ENCODE measurements at places on chromosomes 13 and 19.

- no peak overlapping the region for H3K4me3 ChIP-seq
- H3K27ac ChIP-seq: no peak overlapping the region
- H3K4me1 ChIP-seq: no peaks in the 10 kb centered on the region
These were observed 15.4 kb downstream of the NLRP12 start for GRCh38 chr19:53808710-53809125.

DNA sequence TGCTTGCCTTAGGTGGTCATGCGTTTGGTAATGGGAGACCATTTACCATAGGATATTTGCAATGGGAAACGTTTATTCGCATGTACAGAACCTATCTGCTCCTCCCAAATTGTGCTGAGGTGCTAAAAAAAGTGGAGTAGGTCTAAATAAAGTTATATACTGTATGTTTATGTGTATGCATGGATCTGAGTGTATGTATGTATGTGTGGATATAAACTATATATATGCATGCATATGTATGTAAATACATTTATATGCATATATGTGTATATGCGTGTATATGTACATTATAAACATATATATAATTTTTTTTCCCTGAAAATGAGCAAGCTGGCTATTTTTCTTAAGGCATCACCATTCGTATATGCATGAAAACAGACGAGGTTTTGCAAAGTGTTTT lies 95.9 kb downstream of the HS6ST3 start:
- no peaks in the 10 kb centered on the region for H3K36me3 ChIP-seq
- no peaks in the 10 kb centered on the region for H3K4me1 ChIP-seq
- H3K27ac ChIP-seq: no peak overlapping the region
- no peaks in the 10 kb centered on the region for H3K27me3 ChIP-seq

GRCh38 chr13:95703576-95703975 lies 26.6 kb downstream of the DNAJC3 start:
- no peak for DNase-seq
- peaks cover 6% of the 10 kb centered on the region for H3K36me3 ChIP-seq
- no peaks in the 10 kb centered on the region for H3K27me3 ChIP-seq
- peaks cover 21% of the 10 kb centered on the region for H3K4me1 ChIP-seq
- no peak overlapping the region for H3K4me3 ChIP-seq
- no peak overlapping the region for H3K27ac ChIP-seq

DNA sequence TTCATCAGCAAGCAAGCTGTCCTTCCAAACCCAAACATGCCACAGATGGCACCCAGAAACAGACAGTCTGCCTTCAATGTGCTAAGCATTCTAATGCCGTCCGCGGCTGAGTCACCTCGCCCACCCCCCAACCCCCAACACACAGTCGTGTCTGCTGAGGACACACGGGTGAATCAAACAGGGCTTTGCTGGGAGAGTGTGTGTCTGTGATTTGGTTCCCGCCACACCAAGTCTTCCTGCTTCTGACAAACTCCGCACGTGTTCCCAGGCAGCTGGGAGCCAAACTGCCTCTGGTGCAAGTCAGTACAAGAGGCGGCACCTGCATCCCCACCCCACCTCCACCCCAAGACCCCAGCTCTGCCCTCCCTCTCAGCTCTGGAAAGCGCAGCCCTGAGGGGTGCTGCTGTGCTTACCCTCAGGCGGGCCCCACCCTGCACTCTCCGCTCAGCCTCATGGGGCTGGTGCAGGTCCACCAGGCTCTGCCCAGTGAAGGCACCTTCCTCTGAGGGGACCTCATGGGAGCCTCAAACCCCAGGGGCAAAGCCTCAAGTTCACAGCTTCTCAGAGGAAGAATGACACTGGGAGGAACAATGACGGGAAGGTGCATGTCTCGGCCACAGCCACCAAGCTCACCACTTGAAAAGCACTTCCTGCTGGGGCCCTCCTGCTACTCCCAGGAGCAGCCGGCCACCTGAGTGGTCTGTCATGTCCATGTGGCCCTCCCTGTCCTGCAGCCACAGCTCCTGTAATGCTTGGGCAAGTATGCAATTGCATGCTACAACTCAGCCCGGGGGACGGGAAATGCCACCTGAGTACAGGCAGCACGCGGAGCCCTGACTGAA lies 15.0 kb upstream of the SLC35E1 start:
- no peaks in the 10 kb centered on the region for H3K27me3 ChIP-seq
- DNase-seq: peak; percentile 42

DNA sequence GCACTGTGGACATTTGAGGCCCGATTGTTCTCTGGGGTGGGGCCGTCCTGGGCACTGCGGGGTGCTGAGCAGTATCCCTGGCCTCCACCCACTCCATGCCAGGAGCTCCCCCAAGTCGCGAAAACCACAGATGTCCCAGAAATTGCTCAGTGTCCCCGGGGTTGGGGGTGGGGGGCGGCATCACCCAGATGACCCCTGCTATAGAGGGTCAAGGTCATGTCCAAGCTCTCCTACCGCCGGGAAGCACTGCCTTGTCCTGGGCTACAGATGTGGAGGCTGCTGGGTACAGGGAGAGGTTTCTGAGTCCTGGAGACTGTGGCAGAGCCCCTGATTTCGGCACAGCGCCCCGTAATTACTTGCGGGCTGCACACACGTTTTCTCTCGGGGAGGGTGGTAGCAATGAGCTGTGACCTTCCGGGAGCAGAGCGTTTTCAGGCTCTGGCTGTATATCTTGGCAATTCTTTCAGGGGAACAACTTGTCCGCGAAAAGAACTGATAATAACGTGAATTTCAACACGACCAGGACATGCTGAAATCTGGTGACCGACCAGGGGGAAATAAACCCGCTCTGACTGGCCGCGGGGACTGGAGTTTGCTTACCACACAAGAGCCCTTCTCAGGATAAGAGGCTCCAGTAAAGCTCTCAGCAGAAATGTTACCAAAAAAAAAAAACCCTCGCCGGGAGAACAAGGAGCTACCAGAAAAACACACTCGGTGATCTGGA lies 68.1 kb downstream of the GNG7 start:
- no peak overlapping the region for H3K4me3 ChIP-seq
- peaks cover under 1% of the 10 kb centered on the region for H3K36me3 ChIP-seq
- peaks cover 10% of the 10 kb centered on the region for H3K4me1 ChIP-seq
- no peak for DNase-seq
- H3K27me3 ChIP-seq: peaks cover 11% of the 10 kb centered on the region
- H3K27ac ChIP-seq: no peak overlapping the region

DNA sequence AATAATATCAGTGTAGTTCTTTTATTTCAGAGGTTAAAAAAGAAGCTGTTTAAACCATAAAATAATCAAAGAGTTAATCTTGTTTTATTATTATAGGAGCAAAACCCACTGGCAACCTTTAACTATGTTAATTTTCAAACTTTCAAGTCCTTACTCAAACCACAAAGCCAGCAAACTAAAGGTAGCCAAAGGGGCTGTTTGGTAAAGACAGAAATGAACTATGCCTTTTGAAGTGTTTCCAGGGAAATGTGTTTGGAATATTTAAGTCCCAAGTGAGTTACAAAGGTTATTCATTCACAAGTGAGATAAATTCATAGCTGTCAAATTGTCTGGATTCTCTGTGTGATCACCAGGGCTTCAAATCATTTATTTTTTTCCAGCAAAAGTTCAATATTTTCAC lies 264.7 kb downstream of the MZT1 start:
- DNase-seq: no peak
- no peaks in the 10 kb centered on the region for H3K36me3 ChIP-seq
- no peak overlapping the region for H3K27ac ChIP-seq

DNA sequence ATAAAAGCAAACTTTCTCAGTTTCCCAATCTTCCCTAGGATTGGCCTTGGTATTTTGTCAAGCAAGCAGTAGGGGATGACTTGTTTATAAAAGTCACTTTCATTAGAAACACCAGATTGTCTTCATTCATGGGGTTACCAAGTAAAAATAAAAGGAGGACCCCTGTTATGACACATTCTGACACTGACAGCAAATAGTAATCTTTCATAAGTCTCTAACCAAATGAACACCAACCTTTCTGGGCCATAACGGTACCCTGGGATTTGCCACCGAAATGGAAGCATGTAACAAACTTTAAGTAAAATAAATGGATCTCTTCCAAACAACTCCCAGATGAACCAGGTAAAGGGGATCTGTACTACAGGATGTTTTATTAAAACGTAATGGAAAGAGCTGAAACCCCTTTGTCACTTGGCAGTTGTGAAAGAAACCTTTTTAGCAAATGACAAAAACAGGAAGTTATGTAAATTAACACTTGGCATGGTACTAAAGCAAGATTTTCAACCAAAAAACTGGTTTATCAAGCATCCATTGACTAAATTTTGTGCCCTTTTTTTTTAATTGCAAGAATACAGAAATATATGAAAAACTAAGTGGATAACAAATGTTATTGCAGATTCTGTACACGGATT lies 335.6 kb downstream of the RBM26 start:
- H3K4me3 ChIP-seq: no peak overlapping the region
- peaks cover 18% of the 10 kb centered on the region for H3K27me3 ChIP-seq
- no peak overlapping the region for H3K27ac ChIP-seq
- no peak for DNase-seq
- no peaks in the 10 kb centered on the region for H3K4me1 ChIP-seq

- H3K36me3 ChIP-seq: no peaks in the 10 kb centered on the region
- H3K27ac ChIP-seq: no peak overlapping the region
- H3K27me3 ChIP-seq: no peaks in the 10 kb centered on the region
- no peak overlapping the region for H3K4me3 ChIP-seq
These were observed 56.9 kb downstream of the NFIC start for GRCh38 chr19:3423183-3423829.

- no peaks in the 10 kb centered on the region for H3K4me1 ChIP-seq
- no peak overlapping the region for H3K4me3 ChIP-seq
- no peaks in the 10 kb centered on the region for H3K36me3 ChIP-seq
- no peak for DNase-seq
These were observed 14.6 kb downstream of the CSNK1A1L start for GRCh38 chr13:37090912-37091311.

DNA sequence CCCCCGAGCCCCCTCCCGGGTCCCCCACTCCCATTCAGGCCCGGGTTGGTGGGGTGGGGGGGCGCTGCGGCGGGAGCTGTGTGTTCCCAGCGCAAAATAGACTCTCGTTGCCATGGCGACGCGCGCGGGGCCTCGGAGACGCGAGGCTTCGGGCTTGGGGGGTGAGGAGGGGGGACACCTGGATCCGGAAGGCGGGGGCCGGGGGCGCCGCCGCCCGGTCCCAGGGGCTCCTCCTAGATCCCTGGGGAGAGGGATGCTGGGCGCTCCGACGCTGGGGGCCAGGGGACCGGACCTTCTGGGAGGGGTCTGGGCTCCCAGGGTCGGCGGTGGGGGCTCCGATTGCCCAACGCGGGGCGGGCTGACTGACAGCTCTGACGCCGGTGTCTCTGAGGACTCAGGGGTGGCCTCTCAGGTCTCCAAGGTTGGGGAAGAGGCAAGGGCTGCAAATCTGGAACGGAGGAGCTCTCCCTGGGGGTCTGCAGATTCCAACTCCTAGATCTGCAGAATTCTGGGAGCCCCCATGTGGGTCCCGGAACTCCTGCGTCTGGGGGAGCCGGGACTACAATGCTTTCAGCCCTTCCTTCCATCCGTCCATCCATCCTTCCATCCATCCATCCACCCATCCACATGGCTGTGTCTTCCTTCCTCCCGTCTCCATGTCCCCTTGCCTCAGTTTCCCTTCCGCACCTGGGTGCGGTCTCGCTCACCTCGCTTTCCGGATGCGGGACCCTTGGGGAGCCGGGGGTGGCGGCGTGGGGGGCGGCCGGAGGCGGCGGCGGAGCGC lies 9.1 kb upstream of the SHISA7 start:
- H3K36me3 ChIP-seq: peaks cover 3% of the 10 kb centered on the region
- H3K27me3 ChIP-seq: peaks cover 24% of the 10 kb centered on the region
- DNase-seq: no peak
- H3K27ac ChIP-seq: no peak overlapping the region
- H3K4me3 ChIP-seq: no peak overlapping the region
- H3K4me1 ChIP-seq: peaks cover 4% of the 10 kb centered on the region

GRCh38 chr13:106597186-106597585 lies 29.2 kb upstream of the ARGLU1 start:
- peaks cover 3% of the 10 kb centered on the region for H3K4me1 ChIP-seq
- no peaks in the 10 kb centered on the region for H3K36me3 ChIP-seq
- no peak overlapping the region for H3K27ac ChIP-seq
- peaks cover 3% of the 10 kb centered on the region for H3K27me3 ChIP-seq

DNA sequence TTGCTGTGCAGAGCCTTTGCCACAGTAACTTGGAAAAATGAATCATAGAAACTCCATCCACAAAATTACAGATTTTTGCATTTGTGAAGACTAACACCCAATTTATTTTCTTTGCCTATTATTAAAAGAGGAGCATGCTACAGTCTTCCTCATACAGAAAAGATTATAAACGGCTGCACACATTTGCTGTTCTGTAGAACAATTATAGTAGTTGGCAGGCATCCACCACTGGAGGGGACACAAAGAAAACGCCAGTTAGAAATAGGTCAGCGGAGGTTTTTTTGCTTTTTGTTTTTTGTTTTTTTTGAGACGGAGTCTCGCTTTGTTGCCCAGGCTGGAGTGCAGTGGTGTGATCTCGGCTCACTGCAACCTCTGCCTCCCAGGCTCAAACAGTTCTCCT lies 51.6 kb downstream of the SACS start:
- DNase-seq: no peak
- peaks cover 3% of the 10 kb centered on the region for H3K36me3 ChIP-seq
- no peak overlapping the region for H3K27ac ChIP-seq
- peaks cover 3% of the 10 kb centered on the region for H3K27me3 ChIP-seq

DNA sequence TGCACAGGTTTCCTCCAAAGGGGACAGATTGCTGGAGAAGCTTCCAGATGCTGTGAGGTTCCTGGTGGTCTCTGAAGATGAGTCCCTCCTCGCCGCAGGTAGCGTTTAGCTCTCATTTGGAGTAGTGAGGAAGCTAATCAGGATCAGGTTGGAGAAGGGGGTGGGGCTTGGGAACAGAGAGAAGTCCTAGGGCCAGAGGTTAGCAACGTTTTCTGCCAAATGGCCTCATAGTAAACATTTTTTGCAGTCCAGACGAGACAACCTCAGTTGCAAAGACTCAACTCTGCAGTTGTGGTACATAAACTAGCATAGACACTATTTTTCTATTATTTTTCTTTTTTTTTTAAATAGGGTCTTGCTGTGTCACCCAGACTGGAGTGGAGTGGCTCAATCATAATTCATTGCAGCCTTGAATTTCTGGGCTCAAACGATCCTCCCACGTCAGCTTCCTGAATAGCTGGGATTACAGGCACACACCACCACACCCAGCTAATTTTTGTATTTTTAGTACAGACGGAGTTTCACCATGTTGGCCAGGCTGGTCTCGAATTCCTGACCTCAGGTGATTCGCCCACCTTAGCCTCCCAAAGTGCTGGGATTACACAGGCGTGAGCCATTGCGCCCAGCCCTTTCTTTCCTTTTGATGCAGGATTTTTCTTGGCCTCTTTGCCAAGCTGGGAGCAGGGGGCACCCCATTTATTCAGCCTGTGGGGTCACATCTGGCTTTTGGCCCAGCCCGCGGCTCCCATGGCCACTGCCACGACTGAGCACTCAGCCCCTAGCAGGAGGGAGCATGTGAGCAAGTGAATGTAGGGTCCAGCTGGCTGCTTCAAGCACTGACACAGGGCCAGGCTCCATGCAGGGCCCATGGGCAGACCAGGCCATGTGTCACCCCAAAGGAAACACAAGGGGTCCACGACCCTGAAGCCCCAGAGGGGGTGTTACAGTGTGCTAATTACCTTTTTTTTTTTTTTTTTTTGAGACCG lies 34.4 kb upstream of the SIN3B start:
- no peak overlapping the region for H3K27ac ChIP-seq
- H3K4me1 ChIP-seq: no peaks in the 10 kb centered on the region
- no peak overlapping the region for H3K4me3 ChIP-seq
- no peak for DNase-seq
- H3K36me3 ChIP-seq: no peaks in the 10 kb centered on the region

GRCh38 chr13:105165449-105166125 lies 1369.9 kb downstream of the EFNB2 start:
- no peak overlapping the region for H3K4me3 ChIP-seq
- no peaks in the 10 kb centered on the region for H3K4me1 ChIP-seq
- DNase-seq: no peak
- no peaks in the 10 kb centered on the region for H3K27me3 ChIP-seq
- no peak overlapping the region for H3K27ac ChIP-seq

All from T-helper 2 cell treated with Interferon-gamma antibody and Interleukin-4, amounts not matched to agents 5 μg/mL and 100 μg/mL, for 36 hours (primary cell).